ENCODE measurements at places on chromosomes 11 and 22.

DNA sequence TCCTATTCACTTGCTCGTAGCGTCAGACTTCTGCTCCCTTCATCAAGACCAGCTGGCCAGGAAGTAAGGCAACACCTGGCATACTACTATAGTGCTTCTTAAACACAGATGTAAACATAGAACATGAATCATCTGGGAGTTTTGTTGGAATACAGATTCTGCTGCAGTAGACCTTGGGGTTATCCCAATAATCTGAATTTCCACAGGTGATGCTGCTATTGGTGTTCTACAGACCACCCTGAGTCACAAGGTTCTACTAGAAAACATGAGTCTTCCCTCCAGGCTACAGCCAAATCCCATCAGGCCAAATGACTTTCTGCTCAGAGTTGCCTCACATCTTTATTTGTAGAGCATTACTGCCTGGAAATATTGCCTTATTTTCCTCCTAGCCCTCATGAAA is 175.2 kb downstream of the NELL1 start:
- DNase-seq, result no peak

DNA sequence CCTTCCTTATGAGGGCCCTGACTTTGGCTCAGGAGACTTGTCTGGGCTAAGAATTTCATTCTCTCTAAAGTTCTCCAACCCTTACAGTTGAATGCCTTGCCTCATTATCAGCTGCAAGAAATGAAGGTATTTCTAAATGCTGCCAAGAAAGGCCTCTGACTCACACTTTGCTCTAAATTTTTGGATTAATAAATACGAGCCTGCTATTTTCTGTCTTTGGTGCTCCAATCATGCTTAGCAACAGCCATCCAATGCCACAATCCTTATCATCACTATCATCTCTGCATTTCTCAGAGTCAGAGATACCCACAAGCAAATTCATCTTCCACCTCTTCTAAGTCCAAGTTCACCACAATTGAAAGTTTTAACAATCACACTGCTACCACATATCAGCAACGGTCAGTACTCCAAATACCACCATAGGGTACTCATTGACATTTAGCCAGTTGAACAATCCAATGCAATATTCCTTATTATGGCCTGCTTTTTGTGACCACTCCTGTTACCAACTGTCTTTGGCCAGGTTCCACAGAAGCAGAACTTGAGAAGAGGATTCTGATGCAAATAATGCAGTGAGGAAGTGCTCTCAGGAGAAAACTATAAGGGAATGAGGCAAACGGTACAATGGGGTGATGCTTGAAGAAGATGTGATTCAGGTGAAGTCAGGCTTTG is 5.7 kb downstream of the PATE2 start:
- no peak for DNase-seq

- no peak for DNase-seq
Measured at GRCh38 chr11:108916935-108917334, 252.1 kb downstream of the DDX10 start.

DNA sequence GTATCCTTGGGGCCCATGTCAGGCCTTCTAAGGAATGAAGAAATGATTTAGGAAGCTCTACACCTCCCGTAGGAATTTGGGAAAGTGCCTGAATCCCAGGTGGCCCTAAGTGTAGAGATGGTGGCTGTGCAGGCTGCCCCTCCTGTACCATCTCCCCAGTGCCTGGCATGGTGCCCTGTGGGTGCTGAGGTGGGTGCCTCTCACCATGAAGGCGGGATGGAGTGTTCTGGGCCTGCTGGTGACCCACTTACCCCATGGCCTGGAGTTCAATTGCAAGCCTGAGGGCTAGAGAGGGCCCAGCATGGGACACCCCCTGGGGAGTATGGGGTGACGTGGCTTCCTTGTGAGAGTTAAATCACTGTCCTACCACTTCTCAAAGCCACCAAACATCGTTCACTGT is 19.8 kb downstream of the SAMM50 start:
- DNase-seq, result no peak

- DNase-seq, result no peak
Measured at GRCh38 chr11:2205214-2205720, 33.7 kb upstream of the TH start.
